Cerebellum (tissue), 4 donors: ENCODE measurements at places on chromosomes 1 and 21. TPM values are rescaled to one million over a fixed set of nuclear protein-coding genes. Genes with fewer than 3 reads are reported as not detected.

- DNase-seq: no peak
Measured at GRCh38 chr21:18614303-18614702, 210.7 kb upstream of the TMPRSS15 start.

- DNase-seq: no peak
Measured at GRCh38 chr1:160221089-160221488, 15.9 kb downstream of the PEA15 start.

DNA sequence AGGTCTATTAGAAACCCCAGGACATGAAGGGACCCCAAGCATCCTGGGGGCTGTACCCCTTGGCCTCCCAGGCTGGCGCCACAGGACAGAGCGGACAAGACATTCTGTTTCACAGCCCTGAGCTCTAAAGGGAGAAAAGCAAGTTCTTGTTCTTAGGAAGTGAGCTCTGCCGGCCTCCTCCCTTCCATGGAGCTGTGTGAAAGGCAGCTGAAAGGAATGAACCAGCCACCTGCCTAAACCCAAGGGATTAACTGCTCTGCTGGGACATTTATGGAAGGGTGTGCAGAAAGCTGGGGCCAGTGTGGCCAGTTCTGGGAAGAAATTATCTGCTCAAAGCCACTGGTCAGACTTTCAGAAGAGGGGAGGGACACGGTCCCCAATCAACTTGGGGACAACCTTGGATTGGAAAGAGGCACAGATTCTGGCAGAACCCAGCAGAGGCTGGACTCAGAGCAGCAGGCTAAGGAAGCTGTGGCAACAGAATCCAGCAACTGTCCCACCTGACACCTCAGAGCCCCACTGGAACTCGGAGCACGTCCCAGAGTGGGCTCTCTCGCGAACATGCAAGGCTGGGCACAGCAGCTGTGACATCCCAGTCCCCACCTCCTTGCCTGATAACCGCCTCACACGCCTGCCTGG is 2.1 kb downstream of the KLHL21 start:
- no peak for DNase-seq

DNA sequence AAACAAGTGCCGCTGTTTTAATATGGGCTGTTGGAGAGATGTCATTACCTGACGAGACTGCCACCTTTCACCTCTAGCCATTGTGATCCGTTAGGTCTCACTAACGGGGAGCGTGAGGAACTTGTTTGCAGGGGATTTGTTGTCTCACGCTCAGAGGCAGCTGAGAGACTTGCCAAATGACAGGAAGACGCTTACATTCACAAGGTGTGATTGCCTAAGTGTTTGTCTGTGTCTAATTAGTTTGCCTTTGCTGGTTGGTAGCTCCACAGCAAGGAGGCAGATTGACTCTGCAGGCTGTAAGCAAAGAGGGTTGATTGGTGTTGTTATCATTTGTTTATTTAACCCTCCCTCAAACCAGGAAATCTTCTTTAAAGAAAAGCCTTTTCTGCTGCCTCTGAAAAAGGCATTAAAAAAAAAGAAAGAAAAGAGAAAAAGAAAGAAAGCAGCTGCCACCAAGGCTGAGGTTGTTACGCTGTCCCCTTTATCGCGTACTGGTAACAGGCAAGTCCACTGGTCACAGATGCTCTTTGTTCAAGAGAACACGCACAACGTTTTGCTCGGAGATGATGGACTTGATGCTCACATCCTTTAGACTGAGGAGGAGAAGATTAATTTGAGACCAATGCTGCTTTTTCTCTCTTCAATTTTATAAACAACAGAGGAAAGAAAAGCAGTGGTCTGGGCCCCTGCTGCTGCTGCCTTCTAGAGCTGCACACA is 203.9 kb downstream of the ZNF326 start:
- no peak for DNase-seq

- DNase-seq: no peak
Measured at GRCh38 chr21:38925923-38926322, 120.2 kb downstream of the ETS2 start.

DNA sequence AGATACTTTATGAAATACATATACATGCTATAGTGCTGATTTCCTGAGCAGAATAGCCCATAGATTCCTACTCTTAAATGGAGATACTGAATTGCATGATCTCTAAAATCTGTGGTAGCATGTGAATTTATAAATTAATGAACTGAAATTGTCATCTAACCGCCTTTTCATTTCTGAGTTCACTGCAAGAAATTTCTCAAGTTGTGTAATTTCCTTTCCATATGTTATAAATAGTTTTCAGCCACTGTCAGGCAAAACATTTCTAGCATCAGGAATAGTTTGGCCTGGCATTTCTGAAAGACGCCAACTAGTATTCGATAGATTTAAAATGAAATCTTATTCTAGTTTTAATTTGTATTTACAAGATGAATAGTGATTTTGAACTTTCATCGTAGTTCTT is 310.1 kb downstream of the USH2A start:
- no peak for DNase-seq

- no peak for DNase-seq
Measured at GRCh38 chr1:52364235-52364839, 1.7 kb downstream of the CC2D1B start.

- DNase-seq: no peak
Measured at GRCh38 chr1:113809670-113810602, 2.3 kb downstream of the RSBN1 start.

DNA sequence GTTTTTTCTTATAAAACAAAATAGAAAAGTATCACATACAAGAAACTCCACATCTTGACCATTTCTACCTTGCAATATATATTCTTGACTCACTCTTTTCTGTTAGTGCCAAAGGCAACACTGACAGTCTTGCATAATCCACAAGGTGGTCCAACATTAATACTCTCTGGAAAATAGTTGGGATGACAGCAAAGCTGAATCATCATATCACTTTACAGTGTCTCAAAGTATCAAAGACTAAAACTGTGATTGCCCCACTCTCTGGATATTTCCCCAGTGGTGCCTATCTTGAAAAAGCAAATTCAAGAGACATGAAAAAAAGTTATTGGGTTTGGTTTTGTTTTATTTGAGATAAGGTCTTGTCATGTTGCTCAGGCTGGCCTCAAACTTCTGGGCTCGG is 14.6 kb upstream of the TGFBR3 start:
- no peak for DNase-seq

- no peak for DNase-seq
Measured at GRCh38 chr1:225343618-225344017, 84.2 kb downstream of the LBR start.

DNA sequence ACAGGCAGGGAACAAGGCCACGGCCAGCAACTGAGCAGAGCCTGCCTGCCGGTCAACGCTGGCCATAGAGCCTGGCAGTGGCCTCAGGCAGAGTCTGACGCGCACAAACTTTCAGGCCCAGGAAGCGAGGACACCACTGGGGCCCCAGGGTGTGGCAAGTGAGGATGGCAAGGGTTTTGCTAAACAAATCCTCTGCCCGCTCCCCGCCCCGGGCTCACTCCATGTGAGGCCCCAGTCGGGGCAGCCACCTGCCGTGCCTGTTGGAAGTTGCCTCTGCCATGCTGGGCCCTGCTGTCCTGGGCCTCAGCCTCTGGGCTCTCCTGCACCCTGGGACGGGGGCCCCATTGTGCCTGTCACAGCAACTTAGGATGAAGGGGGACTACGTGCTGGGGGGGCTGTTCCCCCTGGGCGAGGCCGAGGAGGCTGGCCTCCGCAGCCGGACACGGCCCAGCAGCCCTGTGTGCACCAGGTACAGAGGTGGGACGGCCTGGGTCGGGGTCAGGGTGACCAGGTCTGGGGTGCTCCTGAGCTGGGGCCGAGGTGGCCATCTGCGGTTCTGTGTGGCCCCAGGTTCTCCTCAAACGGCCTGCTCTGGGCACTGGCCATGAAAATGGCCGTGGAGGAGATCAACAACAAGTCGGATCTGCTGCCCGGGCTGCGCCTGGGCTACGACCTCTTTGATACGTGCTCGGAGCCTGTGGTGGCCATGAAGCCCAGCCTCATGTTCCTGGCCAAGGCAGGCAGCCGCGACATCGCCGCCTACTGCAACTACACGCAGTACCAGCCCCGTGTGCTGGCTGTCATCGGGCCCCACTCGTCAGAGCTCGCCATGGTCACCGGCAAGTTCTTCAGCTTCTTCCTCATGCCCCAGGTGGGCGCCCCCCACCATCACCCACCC is at the start of gene TAS1R3:
TSS of gene TAS1R3 (plus strand) at position 213 of the 898 bp plus-strand sequence. CDS start at position 279, 66 bp downstream.
- no peak for DNase-seq

- DNase-seq: no peak
Measured at GRCh38 chr1:12163210-12163609, 3.6 kb upstream of the TNFRSF1B start.

DNA sequence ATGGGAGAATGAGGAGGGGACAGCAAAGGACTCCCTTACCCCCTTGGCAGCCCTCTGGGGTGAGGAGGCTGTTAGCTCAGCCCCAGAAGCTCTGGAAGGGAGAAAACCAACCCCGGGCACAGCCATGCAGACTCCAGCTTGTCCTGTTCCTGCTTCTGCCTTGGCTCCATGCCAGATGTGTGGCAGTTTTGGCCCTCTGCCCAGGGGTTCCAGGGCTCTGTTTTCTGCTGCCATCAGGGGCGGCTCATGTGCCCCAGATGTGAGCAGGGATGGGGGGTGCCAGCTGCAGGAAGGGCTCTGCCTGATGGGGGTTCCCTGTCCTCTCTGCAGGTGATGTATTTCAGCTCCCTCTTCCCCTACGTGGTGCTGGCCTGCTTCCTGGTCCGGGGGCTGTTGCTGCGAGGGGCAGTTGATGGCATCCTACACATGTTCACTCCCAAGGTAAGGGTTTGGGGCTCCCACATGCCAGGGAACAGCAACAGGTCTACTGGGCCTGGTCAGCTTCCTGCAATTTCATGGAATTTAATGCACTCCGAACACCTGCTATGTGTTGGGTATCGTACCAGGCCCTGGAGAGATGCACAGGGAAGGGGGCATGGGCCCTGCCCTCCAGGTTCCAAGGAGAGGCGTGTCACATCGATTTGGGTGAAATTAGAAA is 26.1 kb downstream of the SLC6A17 start:
- no peak for DNase-seq

- no peak for DNase-seq
Measured at GRCh38 chr1:225449774-225450173, 21.9 kb upstream of the LBR start.

GRCh38 chr1:184555665-184556641 is 169.1 kb downstream of the C1orf21 start:
- DNase-seq: peak; percentile 78

DNA sequence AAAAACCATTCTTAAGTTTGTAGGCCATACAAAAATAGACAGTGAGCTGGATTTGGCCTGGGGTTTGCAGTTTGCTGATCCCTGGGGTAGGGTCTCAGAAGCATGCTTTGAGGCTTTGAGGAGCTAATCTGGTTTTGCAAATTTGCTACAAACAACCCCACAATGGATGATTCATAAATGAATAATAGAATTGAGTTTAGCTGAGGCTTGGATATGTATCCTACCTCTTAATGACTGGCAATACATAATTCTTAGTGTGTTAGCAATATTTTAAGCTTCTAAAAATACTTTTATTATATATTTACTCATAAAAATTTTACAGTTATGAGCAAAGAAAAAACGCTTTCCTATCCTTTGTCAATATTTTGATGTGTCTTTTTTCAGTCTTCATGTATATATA is 50.6 kb downstream of the ROR1 start:
- no peak for DNase-seq

DNA sequence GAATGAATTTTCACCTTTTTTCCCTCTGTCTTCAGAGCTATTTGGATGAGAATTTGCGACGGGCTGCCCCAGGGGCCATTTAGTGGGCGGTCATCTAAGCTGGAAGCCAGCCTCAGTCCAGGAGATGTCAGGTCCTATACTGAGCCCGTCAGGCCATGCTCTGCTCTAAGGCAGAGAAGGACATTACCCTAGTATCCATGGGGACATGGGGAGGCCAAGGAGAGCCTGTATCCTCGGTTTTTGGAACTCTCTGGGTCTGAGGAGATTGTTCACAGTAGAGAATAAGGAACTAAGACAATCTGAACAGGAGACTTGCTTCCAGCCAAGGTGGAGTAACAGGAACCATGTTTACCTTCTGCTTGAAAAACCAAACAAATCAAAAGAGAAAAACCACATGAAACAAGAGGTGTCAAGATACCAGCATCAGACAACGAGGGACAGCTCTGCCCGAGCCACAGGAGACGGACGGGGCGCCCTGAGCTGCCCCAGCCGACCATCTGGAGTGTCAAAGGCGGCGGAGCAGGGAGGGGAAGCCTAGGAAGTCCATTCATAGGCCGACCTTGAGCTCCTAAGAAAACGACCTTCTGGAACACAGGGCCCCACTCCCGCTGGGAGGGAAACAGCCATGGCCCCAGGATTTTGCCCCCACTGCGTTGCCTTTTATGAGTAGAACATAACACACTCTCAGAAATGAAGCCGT is 20.0 kb upstream of the ADARB1 start:
- DNase-seq: peak; percentile 21

GRCh38 chr1:232596666-232597303 is 33.1 kb downstream of the SIPA1L2 start:
- DNase-seq: no peak

- DNase-seq: no peak
Measured at GRCh38 chr1:162697140-162697895, 65.1 kb downstream of the DDR2 start.

- peak; percentile 21 for DNase-seq
Measured at GRCh38 chr1:176820391-176821031, 344.0 kb downstream of the ASTN1 start.

GRCh38 chr1:30691480-30691879 is 31.9 kb downstream of the MATN1 start:
- DNase-seq: no peak

DNA sequence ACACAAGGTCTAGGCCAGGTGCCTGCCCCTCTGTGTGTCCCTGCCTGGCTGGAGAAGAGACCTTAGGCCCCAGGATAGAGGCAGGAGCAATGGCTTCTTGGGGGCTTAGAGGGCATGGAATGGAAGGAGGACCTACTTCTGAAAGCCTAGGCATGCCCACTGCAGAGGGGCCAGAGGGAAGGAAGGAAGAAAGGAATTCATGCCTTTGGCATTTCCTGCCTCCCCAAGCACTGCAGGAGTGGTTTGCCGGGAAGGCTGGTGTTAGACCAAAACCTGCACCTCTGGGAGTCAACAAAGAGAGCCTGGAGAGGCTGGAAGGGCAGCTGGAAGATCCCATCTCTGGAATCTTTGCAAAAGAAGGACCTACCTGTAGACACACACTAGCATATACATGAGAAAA is 50.7 kb upstream of the KCNE2 start:
- no peak for DNase-seq

DNA sequence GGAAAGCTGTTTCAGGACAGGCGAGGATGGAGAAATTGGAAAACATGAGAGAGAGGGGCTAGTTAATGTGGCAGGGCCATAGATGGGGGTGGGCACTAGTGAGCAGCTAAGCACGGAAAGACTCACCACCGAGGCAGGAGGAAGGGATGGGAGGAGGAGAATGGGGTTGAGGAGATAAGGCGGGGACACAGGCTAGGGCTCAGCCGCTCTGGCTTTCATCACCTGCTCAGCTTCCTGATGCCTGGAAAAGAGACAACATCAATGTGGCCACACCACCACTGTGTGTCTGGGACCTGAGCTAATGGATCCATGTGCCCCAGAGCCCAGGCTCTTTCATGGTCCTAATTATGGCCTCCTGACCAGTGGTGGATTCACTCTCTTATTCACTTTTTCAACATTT is 27.6 kb downstream of the PMVK start:
- DNase-seq: no peak

The C1orf216 gene
- 26.9 TPM for total RNA-seq

The WNT2B gene
- 9.3 TPM for total RNA-seq

The PCNT gene
- total RNA-seq: 37.7 TPM

The ADAR gene
- 82.4 TPM for total RNA-seq

The DMRTA2 gene
- total RNA-seq: not detected

The RIMS3 gene
- 28.9 TPM for total RNA-seq

The KMO gene
- total RNA-seq: not detected

The HAPLN2 gene
- 1.3 TPM for total RNA-seq

The SPRR4 gene
- not detected for total RNA-seq

The KCND3 gene
- 34.1 TPM for total RNA-seq
